ENCODE measurements at places on chromosomes 3 and 15.

- DNase-seq: peak; percentile 94
Observed at GRCh38 chr15:64809649-64810496, 15.6 kb downstream of the PIF1 start.

DNA sequence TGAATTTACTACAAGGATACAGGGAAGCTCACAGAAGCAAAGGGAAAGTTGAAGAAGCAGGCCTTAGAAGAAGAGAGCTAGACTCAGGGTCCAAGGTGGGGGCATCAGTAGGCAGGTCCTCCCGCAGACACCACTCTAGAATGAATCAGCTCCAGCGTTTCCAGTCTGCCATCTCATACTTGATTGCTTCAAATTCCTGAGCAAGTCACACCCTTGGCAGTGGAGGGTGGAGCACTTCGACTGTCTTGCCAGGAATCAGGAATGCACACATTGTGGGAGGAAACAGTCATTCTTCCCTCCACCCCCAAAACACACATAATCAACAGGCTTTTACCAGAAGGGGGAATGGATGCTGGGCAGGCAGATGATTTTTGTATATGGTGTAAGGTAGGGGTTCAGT lies 78.5 kb downstream of the CHCHD6 start:
- no peak for DNase-seq

DNA sequence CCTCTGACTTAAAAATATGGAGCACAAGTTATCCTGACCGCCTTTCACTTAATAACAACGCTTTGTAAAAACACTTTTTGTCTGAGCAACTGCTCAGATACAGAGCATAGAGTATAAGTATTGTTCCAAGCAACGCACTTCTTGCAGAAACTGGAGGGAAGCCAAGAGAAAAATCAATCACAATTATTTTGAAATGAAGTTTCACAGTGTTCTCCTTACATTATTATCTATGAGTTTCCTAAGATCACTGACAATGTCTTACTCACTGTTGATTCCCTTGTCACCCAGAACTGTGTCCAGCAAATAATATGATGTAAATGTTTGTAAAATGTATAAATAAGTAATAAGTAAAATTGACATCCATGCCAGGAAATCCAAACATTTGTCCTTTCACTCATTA lies 184.6 kb upstream of the GPR149 start:
- no peak for DNase-seq

- DNase-seq: no peak
Observed at GRCh38 chr3:12791430-12791829, 5.0 kb upstream of the CAND2 start.

- DNase-seq: no peak
Observed at GRCh38 chr3:53633197-53633787, 138.9 kb downstream of the CACNA1D start.

- no peak for DNase-seq
Observed at GRCh38 chr3:124890573-124891190, 3.5 kb upstream of the ITGB5 start.

- no peak for DNase-seq
Observed at GRCh38 chr3:41575724-41576123, 376.4 kb downstream of the CTNNB1 start.

GRCh38 chr15:91200101-91200754 lies 100.2 kb downstream of the SV2B start:
- no peak for DNase-seq

GRCh38 chr3:114642951-114643741 lies 349.3 kb downstream of the TIGIT start:
- no peak for DNase-seq

GRCh38 chr15:92014281-92015030 lies 160.9 kb downstream of the SLCO3A1 start:
- no peak for DNase-seq

DNA sequence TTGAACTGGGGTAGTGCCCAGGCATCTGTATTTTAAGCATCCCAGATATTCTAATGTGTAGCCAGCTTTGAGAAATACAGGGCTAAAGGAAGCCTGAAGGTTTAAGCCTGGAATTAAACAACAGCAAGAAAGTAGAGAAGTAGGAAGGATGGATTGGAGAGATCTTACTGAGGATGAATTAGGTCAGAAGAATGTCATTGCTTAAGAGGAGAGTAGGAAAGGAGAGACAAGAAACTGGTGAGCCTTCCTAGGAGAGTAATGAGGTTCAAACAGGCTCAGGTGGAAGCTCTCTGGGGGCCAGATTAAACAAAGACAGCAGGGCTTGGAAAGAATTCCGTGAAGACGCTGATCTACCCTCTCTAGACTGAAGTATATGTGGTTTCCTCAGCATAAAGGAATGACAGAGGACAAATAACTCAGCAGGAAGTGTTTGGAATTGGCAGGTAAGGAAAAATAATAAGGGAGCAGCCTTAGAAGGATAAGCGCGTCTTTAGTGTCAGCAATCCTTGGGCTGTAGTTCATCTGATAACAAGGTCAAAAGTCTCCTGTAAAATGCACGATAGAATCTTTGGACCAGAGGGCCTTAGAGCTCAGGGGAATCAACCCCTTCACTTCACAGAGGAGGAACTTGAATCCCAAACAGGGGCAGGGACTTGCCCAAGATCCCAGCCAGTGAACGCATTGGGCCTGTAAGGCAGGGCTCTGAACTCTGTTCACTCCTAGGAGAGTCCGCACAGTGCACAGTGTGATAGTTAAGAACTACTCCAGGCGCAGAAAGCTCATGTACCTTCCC lies 90.9 kb downstream of the TP63 start:
- DNase-seq: no peak

GRCh38 chr3:73605412-73605811 lies 19.3 kb downstream of the PDZRN3 start:
- no peak for DNase-seq

GRCh38 chr3:11288021-11288491 lies 15.9 kb downstream of the ATG7 start:
- no peak for DNase-seq

- DNase-seq: no peak
Observed at GRCh38 chr3:43074482-43074881, 31.4 kb downstream of the POMGNT2 start.

DNA sequence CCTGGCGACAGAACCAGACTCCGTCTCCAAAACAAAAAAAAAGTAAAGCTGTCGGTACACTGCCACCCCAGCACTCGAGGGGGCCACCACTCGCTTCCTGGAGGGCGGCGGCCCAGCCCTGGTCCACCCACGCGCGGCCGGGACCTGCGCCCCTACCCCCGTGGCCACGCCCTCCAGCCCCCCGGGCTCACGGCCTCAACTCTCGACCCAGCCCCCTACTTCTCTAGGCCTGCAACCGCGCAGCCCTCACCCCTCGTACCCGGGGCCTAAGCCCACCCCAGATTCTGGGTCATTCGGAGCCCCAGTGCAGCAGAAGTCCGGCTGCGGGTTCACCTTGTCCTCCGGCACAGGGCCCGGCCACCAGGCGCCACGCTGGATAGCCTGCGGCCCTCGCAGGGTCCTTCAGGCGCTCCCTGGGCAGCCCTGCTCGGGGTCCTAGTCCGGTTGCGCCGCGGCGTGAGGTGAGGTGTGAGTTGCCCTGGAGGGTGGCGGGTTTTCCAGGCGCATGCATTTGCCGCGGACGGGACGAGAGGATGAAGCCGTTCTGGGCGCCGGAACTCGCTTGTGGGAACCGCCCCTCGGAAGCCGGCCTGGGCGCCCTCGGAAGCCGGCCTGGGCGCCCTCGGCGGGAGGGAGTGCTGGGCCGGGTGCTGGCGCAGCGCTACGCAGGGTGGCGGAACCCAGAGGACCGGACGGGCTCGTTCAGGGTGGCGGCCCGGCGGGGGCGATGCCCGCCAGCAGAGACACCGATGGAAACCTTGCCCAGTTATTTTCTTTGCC lies 32.3 kb downstream of the SPINK8 start:
- peak; percentile 97 for DNase-seq

GRCh38 chr15:99250857-99251841 lies at the start of gene LRRC28:
TSS of gene LRRC28 (plus strand) at chr15:99251481. CDS start at chr15:99255958, 4,477 bp downstream.
- peak; percentile 99 for DNase-seq

GRCh38 chr3:177374323-177374722 lies 177.0 kb upstream of the TBL1XR1 start:
- DNase-seq: no peak

GRCh38 chr3:42274266-42274665 lies 8.3 kb upstream of the CCK start:
- DNase-seq: no peak

DNA sequence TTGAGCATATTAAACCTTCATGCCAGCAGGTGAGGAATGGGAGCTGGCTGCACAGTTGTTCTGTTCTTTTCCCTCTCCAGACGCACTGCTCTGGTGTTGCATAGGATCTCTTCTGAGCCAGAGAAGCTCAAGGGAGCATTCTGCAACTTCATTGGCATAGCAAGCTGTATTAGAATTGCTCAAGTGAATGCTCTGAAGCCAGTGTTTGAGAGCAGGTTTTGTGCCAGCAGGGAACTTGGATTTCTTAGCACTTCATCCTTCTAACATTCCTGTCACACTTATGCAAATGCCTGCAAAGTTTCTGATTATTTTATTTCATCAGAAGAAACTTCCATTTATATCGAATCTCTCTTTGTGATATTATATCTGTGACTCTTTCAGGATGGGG lies 366.6 kb downstream of the AGBL1 start:
- DNase-seq: no peak

DNA sequence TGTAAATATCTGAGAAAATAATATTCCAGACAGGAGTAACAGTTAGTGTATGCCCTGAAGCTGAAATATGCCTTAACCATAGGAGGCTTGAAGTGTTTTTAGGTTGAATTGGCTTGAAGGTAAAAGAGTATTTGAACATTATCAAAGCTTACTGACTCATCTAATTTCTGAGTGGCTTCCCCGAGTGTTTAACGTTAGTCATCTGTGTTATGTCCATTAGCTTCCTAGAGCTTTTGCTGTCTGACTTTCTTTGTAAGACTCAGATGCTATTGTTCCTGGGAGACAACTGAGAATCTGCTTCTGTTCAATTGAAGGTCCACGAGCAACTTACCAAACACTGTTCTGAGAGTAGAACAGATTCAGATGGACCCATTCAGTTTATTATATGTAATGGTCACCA lies 656.8 kb upstream of the NECTIN3 start:
- no peak for DNase-seq

DNA sequence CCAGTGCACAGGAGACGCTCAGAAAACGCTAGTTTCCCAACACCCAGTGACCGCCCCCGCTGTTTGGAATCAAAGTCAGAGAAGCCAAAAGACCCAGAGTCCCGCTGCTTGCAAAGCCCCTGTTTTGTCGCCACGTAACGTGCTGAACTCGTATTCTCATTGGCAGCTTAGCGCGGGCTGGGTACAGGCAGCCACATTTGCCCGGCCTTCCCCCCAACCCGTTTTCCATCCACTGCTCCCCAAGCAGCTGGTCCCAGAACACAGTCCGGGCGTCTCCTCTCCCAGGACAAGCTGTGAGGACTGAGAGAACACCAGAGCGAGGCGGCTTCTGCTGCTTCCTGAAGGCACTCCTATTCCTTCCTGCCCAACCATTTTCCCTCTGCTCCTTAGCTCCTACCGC lies 54.8 kb downstream of the RASGRF1 start:
- peak; percentile 76 for DNase-seq

DNA sequence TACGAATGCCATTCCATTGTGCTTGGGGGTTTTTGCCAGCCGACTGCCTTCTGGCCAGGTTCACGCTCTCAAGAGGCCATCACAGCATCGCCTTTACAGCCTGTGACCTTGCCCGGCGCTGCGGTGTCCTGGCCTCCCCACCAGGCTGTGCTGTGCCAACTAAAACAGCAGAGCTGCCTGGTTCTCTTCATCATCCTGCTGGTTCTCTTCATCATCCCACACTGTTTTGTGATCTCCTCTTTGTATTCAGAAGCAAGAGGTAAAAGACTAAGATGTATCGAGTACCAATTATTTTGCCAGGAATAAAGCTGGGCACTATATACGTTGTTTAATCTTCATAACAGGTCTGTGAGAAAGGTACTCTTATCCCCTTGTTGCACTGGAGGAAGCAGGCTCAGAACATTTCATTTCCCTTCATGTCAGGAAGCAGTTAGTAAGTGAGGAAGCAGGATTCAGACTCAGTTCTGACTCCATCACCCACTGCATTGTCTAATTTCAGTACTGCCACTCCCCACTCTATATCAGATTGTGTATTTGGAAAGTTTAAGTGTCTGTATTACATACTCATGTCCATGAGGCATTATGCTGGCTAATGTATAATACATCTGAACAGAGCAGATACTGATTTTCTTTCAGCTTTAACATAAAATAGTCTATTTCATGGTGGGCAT lies 92.7 kb downstream of the LRRC28 start:
- DNase-seq: no peak

GRCh38 chr3:297585-297984 lies 101.0 kb downstream of the CHL1 start:
- no peak for DNase-seq

GRCh38 chr15:73125219-73125618 lies 73.0 kb downstream of the NEO1 start:
- no peak for DNase-seq

GRCh38 chr3:67009716-67010115 lies 11.6 kb downstream of the KBTBD8 start:
- DNase-seq: no peak

- DNase-seq: no peak
Observed at GRCh38 chr15:71291723-71292122, 176.5 kb downstream of the THSD4 start.

GRCh38 chr3:31900583-31900982 lies 80.5 kb downstream of the OSBPL10 start:
- no peak for DNase-seq

DNA sequence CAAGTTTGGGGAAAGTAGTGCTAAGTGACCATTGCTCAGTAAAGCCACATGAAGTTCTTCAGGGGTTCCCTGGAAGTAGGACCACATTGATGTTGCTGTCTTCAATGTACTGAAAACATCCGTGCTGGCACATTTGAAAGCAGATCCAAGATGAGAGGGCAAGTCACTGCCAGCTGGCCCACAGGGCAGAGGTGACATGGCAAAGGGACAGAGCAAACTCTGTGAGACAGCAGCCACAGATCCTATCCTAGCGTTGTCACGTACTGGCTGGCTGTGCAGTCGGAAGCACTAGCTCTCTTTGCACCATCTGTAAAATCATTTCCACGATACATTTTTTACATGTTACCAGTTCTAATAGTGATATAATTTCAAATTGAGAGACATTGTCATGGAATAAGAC lies 13.8 kb downstream of the MUC13 start:
- no peak for DNase-seq

DNA sequence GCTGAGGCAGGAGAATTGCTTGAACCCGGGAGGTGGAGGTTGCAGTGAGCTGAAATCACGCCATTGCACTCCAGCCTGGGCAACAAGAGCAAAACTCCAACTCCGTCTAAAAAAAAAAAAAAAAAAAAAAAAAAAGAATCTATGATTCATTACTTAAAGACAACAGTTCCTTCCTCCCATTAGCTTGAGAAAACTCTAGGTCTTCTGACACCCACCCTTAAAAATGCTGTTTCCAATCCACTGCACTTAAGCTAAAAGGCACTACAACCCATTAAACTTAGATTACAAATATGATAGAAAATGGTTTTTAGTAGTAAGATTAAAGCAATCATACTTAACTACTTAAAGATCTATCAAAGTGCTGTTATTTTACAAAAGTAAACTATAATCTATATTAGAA lies 40.0 kb upstream of the BHLHE40 start:
- no peak for DNase-seq

GRCh38 chr3:3209714-3210113 lies 30.2 kb upstream of the CRBN start:
- DNase-seq: no peak

GRCh38 chr3:149480326-149481017 lies 6.0 kb downstream of the TM4SF4 start:
- DNase-seq: peak; percentile 94

GRCh38 chr3:160951642-160952487 lies 153.3 kb downstream of the B3GALNT1 start:
- DNase-seq: no peak
